ENCODE measurements at places on chromosomes 3 and 15. TPM values are rescaled to one million over a fixed set of nuclear protein-coding genes. Genes with fewer than 3 reads are reported as not detected.

DNA sequence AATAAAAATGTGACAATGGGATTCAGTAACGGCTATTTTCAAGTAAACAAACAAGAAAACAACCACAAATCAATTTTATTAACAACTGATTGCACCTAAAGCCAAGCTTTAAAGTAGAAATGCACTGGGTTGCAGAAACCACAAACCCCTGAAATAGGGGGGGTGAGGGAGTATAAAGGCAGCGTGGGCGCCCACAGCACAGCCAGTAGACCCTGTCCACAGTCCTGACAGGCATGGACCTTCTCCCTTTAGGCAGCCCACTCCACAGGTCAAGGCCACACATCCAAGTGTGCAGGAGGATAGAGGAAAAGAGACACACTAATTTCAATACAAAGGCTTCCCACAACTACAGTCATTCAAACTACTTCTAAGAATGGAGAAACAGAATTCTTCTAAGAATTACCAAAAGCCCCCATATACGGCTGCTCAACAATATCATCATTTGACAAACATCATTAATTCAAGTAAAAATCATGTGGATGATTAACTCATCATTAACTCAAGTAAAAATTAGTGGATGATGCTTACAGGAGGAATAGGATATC is 48.7 kb downstream of the CHSY1 start:
- peaks cover 42% of the 10 kb centered on the region for H3K4me1 ChIP-seq
- H3K27ac ChIP-seq = no peak overlapping the region
- no peak overlapping the region for H3K4me3 ChIP-seq
- no peaks in the 10 kb centered on the region for H3K36me3 ChIP-seq
- no peak for DNase-seq

GRCh38 chr3:55729546-55729945 is 242.4 kb upstream of the WNT5A start:
- H3K27me3 ChIP-seq = peaks cover 2% of the 10 kb centered on the region
- H3K4me1 ChIP-seq = no peaks in the 10 kb centered on the region

- no peak for DNase-seq
- H3K4me1 ChIP-seq = no peaks in the 10 kb centered on the region
- no peaks in the 10 kb centered on the region for H3K36me3 ChIP-seq
- H3K4me3 ChIP-seq = no peak overlapping the region
- no peak overlapping the region for H3K27ac ChIP-seq
Observed at GRCh38 chr3:78754066-78754743, 1013.6 kb downstream of the ROBO1 start.

GRCh38 chr3:173826901-173827609 is 429.5 kb downstream of the NLGN1 start:
- no peaks in the 10 kb centered on the region for H3K27me3 ChIP-seq
- H3K36me3 ChIP-seq = no peaks in the 10 kb centered on the region
- DNase-seq = no peak
- H3K4me1 ChIP-seq = no peaks in the 10 kb centered on the region

The TRAIP gene
- 4.0 TPM for total RNA-seq

DNA sequence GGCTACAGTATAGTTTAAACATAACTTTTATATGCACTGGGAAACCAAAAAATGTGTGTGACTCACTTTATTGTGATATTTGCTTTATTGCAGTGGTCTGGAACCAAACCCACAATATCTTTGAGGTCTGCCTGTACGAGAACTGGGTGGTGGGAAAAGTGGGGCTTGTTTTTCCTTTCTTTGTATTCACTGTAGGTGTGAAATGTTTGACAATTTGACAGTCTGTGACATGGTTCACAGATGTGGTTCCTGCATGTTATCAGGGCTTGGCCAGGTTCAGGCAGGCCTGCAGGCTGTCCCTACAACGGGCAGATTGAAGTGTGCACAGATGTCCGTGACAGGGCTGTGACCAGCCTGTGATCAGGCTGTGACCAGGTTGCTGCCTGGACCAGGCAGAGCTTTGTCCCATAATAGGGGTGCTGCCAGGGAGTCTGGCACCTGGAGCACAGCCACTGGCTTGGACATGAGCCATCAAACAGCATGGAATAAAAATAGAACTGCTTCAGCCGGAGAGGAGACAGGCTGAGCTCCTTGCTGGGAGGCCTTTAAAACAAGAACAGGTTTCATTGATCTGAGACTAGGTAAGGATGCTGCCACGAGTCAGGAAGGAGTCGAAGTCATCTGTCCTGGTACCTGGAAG is 61.0 kb downstream of the KLF13 start:
- H3K4me3 ChIP-seq = no peak overlapping the region
- no peak for DNase-seq
- H3K4me1 ChIP-seq = peaks cover 64% of the 10 kb centered on the region
- no peaks in the 10 kb centered on the region for H3K36me3 ChIP-seq

The GRK7 gene
- 0.13 TPM for total RNA-seq

DNA sequence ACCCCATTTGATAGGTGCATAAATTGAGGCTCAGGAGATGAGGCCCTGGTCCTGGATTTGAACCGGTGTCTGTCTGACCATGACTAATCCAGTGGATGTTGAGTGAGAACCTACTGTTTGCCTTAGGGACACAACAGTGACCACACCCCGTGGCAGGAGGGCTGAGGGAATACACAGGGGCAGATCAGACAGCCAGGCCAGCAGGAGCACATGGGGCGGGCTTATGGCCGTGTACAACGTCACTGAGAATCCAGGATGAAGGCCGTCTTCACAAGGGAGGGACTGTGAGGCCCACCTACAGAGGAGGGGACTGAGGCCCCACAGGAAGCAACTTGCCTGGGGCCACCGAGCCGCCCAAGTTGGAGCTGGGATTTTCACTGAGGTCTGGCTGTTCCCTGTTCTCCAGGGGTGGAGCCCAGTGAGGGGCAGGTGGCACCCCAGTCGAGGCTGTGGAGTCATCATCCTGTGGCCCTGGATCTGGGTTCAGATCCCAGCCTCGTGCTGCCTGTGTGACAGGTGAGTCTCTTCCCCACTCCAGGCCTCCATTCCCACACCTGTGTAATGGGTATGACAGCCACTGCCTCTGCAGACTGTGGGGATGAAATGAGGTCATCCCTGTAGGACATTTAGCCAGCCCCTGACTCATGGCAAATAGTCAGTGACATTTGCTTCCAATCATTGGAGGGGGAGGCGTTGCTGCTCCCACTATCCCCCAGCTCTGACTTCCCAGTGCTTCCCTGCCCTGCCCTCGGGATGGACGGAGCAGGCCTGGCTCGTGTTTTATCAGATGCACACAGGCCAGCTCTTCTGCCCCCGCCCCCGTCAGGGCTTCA is 6.3 kb upstream of the PLXND1 start:
- no peaks in the 10 kb centered on the region for H3K27me3 ChIP-seq
- H3K4me3 ChIP-seq = no peak overlapping the region
- H3K27ac ChIP-seq = no peak overlapping the region
- no peak for DNase-seq

The KNL1 gene
- 0.55 TPM for total RNA-seq

- no peak for DNase-seq
- peaks cover 22% of the 10 kb centered on the region for H3K27me3 ChIP-seq
- no peak overlapping the region for H3K4me3 ChIP-seq
- no peaks in the 10 kb centered on the region for H3K36me3 ChIP-seq
Observed at GRCh38 chr3:66196633-66197032, 24.2 kb upstream of the SLC25A26 start.

The KNG1 gene
- not detected for total RNA-seq

DNA sequence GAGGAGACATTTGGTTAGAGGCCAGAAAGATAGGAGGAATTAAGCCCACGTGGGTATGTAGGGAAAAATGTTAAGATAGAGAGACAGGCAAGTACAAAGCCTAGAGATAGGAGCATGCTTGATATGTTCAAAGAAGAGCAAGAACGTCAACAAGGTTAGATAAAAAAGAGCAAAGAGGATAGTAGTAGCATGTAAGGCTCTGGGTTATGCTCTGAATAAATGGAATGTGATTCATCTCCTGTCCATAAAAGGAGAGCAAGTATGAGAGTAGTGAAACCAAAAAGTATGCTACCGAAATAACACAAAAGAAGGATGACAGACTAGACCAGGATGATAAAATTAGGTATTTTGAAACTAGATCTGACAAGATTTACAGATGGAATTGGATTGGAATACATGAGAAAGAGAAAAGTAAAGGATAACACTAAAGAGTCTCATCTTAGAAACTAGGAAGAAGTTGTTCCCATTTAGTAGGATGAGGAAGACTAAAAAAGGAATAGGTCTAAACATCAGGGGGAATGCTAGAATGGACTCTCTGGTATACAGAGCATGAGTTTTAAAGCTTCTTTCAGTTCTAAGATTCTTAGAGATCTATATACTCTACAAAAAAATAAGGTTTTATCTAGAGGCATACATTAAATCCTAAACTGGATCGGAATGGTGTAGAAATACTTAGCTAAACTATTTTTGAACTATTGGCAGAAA is 59.1 kb downstream of the TRPM7 start:
- no peaks in the 10 kb centered on the region for H3K36me3 ChIP-seq
- no peaks in the 10 kb centered on the region for H3K27me3 ChIP-seq
- DNase-seq = no peak
- no peak overlapping the region for H3K4me3 ChIP-seq
- H3K27ac ChIP-seq = no peak overlapping the region

GRCh38 chr15:101065570-101066221 is 146.5 kb downstream of the LRRK1 start:
- H3K4me1 ChIP-seq = no peaks in the 10 kb centered on the region
- H3K4me3 ChIP-seq = no peak overlapping the region
- H3K36me3 ChIP-seq = no peaks in the 10 kb centered on the region

The CHL1 gene
- total RNA-seq = 0.18 TPM

GRCh38 chr15:51677021-51677420 is 4.3 kb upstream of the SCG3 start:
- DNase-seq = no peak
- H3K36me3 ChIP-seq = no peaks in the 10 kb centered on the region
- no peak overlapping the region for H3K27ac ChIP-seq

The MED12L gene
- 0.55 TPM for total RNA-seq

The CCDC174 gene
- 36.1 TPM for total RNA-seq

The CKMT1A gene
- not detected for total RNA-seq

The TTC23 gene
- total RNA-seq = not detected

The ARHGAP31 gene
- 2.7 TPM for total RNA-seq

The KBTBD8 gene
- 6.1 TPM for total RNA-seq

The ENTPD3 gene
- total RNA-seq = not detected

- H3K4me1 ChIP-seq = peaks cover 35% of the 10 kb centered on the region
- no peaks in the 10 kb centered on the region for H3K27me3 ChIP-seq
- peak overlapping the region; percentile 92 for H3K4me3 ChIP-seq
- DNase-seq = no peak
- peak overlapping the region; percentile 74 for H3K27ac ChIP-seq
- H3K36me3 ChIP-seq = no peaks in the 10 kb centered on the region
Observed at GRCh38 chr3:141311170-141311495, 57.2 kb upstream of the ZBTB38 start.

DNA sequence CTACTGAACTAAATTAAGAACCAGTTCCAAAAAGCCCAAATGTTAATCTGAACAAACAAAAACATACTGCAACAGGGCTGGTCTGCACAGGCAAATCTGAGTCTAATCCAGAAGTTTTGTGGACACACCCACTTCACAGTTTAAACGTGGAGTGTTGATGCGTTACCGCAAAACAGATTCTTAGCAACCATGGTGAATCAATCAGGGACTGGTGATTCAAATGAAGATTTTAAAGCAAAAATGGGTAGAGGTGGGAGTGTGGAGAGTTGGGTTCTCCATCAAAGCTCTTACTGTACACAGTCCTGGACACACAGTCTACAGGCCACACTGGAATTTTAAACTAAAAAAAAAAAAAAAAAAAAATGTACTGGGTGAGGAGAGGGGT is 5.2 kb downstream of the ANXA2 start:
- DNase-seq = no peak
- H3K4me3 ChIP-seq = no peak overlapping the region
- peaks cover 2% of the 10 kb centered on the region for H3K36me3 ChIP-seq
- peak overlapping the region; percentile 25 for H3K27ac ChIP-seq

DNA sequence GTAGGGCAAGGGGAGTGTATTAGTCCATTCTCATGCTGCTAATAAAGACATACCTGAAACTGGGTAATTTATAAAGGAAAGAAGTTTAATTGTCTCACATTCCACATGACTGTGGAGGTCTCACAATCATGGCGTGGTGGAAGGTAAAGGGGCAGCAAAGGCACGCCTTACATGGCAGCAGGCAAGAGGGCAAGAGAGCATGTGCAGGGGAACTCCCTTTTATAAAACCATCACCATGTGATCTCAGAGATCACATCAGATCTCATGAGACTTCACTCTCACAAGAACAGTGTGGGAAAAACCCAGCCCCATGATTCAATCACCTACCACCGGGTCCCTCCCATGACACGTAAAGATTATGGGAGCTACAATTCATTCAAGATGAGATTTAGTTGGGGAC is 41.4 kb downstream of the SUMF1 start:
- H3K27ac ChIP-seq = no peak overlapping the region
- H3K27me3 ChIP-seq = no peaks in the 10 kb centered on the region
- H3K4me1 ChIP-seq = no peaks in the 10 kb centered on the region
- H3K36me3 ChIP-seq = no peaks in the 10 kb centered on the region

DNA sequence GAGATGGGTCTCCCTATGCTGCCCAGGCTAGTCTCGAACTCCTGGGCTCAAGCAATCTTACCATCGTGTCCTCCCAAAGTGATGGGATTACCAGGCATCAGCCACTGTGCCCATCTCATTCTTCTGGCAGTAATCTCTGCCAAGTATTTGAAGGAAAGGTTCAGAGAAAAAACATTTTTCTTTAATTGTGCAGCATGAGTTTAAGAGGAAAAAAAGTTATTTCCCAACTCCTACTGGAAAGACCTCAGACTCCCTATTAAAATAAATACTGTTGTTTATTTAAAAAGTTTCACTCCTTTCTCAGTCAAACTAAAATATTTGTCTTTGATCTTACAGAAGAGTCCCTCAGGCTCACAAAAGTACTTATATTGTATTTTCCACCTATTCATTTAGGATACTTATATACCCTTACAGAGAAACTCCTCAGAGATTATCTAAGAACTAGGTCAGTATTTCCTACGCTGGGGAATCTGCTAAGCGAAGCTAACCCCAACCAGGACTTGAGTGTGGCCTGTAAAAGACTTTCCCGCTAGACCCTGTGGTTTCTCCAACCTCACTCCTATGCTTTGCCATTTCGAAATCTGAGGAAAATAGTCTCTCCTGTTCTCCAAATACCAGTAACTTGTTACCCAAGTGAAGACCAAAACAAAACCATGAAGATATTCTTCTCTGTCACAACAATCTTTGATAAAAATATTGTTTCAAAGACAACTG is 28.7 kb downstream of the WWTR1 start:
- H3K4me3 ChIP-seq = no peak overlapping the region
- H3K27me3 ChIP-seq = peaks cover 2% of the 10 kb centered on the region
- H3K27ac ChIP-seq = no peak overlapping the region
- no peak for DNase-seq
- H3K36me3 ChIP-seq = no peaks in the 10 kb centered on the region
- H3K4me1 ChIP-seq = no peaks in the 10 kb centered on the region

- DNase-seq = no peak
- no peaks in the 10 kb centered on the region for H3K27me3 ChIP-seq
- no peak overlapping the region for H3K4me3 ChIP-seq
- H3K36me3 ChIP-seq = no peaks in the 10 kb centered on the region
- H3K4me1 ChIP-seq = no peaks in the 10 kb centered on the region
- H3K27ac ChIP-seq = no peak overlapping the region
Observed at GRCh38 chr15:57556040-57556439, 35.7 kb upstream of the MYZAP start.

DNA sequence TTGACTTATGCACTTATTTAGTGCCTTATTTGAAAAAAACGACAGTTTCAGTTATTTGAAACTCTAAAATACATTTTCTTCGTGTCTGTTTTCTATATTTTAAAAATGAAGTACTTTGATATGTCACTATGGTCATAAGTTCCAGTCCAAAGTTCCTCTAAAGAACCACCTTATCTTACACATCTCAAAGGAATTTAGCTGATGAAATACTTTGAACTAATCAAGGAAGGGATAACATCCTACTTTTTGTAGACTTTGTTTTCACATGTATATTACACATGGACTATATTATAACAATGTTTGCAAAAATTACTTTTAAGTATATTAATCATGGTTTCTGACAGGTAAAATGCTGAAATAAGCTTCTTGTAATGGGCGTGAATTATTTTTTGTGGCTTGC is 265.8 kb upstream of the ZNF717 start:
- no peak overlapping the region for H3K4me3 ChIP-seq
- H3K27me3 ChIP-seq = no peaks in the 10 kb centered on the region
- no peaks in the 10 kb centered on the region for H3K36me3 ChIP-seq
